ENCODE measurements at places on chromosomes 6 and 20.

DNA sequence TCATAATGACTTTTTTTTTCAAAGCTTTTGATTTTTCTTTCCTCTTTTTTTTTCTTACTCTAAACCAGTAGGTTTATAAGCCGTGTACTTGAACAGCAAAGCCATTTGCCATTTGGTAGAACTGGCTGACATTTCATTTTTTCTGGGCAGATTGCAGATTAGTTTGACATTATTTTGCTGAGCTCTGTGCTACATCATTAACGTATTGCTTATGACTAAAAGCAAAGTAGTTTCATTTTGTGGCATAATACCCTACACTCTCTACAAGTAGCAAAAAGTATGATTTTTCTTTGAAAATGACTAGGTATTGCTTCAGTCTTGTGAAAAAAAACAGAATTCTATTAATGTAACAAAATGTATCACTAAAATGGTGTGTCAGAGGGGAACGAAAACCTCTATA, 141.3 kb downstream of the GRIK2 start:
- no peak for DNase-seq

DNA sequence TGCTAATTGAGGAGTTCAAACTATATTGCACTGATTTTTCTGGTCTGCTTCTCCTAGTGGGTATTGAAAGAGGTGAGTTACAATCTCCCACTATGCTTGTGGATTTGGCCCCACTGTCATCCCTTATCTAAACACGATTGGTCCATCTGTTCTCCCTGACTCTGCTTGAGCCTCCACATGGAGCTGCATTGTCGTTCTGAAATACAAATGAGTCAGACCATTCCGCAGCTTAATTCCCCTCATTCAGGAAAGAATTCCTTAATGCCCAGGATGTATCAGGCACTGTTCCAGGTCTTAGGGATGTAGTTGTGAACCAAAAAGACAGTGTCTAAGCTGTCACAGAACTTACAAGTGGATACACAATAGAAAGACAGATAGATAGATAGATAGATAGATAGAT, 461.9 kb downstream of the QKI start:
- DNase-seq: no peak

GRCh38 chr6:100160930-100161329, 166.9 kb upstream of the MCHR2 start:
- no peak for DNase-seq

GRCh38 chr20:44131704-44132103, 55.3 kb downstream of the JPH2 start:
- no peak for DNase-seq

GRCh38 chr20:49614338-49615050, 46.6 kb upstream of the PTGIS start:
- no peak for DNase-seq

DNA sequence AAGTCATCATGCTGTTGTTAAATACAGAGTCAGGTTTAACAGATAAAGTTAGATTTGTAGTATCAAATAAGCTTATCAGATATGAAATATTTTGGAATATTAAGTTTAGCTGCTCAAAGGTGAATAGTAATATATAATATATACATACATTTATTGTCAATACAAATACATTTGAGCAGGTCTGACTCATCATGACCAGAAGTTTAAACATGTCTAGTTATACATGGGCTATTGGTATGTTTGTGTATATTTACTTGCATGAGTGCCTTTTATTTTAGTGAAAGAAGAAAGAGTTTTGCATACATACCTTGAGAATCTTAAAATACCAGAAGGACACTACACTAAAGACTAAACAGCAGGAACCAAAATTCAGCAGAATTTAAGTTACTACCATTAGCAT, 76.8 kb downstream of the BMP5 start:
- no peak for DNase-seq

DNA sequence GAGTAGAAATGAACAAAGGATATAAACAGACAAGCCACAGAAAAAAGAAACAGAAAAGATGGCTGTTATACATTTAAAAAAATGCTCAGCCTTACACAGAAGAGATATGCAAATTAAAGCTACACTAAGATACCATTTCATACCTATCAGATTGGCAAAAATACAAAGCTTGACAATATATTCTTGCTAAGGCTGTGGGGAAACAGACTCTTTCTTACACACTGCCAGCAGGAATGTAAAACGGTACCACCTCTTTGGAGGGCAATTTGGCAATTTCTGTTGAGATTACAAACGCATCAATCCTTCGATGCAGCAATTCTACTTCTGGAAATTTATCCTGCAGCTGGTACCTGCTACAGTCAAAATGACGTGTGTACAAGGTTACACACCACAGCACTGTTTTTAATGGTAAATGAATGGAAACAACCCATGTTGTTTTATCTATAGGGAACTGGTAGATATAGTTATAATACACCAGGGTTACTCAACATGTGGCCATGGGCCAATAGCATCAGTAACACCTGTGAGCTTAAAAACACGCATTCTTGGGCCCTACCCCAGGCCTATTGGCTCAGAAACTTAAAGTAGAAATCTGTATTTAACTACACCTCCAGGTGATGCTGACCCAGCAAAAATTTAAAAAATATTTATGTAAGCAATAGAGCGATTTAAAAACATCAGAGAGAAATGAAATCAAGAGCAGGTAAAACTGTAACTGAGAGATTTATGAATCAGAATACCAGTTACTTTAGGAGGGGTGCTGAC, 53.3 kb downstream of the TRAM2 start:
- DNase-seq: no peak

GRCh38 chr6:1436334-1437306, 47.2 kb downstream of the FOXF2 start:
- DNase-seq: peak; percentile 83

DNA sequence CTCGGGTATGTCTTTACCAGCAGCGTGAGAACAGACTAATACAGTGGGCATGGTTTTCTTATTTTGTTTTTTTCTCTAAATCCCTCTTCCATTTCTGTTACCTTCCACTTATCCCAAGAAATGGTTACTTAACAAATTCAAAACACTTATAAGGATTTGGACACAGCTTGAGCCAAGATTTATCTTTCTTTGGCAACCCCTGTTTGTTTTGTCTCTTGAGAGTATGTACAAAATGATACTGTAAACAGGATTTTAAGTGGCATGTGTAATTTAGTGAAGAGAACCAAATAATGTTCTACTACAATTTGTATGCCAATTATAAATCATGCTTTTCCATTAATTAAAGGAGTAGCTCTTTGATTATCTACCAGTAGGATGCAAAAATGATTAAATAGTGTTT, 51.4 kb downstream of the PPP1R14C start:
- no peak for DNase-seq

- DNase-seq: no peak
These were observed 90.7 kb downstream of the KHDC1L start for GRCh38 chr6:73134588-73134987.

GRCh38 chr6:3379482-3380060, 77.3 kb downstream of the SLC22A23 start:
- no peak for DNase-seq

- DNase-seq: peak; percentile 75
These were observed 54.8 kb upstream of the AKIRIN2 start for GRCh38 chr6:87756858-87757257.

- DNase-seq: no peak
These were observed 71.8 kb downstream of the FIG4 start for GRCh38 chr6:109762769-109763441.

DNA sequence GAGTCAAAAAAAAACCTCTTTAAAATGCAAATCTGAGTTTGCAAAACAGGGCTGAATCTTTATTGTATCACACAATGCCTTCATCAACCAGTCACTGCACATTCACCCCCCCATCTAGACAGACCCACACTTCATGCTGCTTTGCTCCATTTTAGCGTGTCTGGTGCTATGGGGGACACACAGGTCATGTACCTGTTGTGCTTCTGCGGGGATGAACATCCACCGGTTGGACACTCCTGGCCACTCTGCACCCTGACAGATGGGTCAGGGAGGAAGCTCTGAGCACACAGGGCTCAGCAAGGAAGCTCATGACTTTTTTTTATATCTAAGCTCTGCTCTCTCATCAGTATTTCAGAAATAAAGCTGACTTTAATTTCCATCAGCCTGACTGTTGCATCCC, 136.3 kb downstream of the PRND start:
- no peak for DNase-seq

GRCh38 chr6:29516108-29516507, 28.4 kb upstream of the MAS1L start:
- no peak for DNase-seq

DNA sequence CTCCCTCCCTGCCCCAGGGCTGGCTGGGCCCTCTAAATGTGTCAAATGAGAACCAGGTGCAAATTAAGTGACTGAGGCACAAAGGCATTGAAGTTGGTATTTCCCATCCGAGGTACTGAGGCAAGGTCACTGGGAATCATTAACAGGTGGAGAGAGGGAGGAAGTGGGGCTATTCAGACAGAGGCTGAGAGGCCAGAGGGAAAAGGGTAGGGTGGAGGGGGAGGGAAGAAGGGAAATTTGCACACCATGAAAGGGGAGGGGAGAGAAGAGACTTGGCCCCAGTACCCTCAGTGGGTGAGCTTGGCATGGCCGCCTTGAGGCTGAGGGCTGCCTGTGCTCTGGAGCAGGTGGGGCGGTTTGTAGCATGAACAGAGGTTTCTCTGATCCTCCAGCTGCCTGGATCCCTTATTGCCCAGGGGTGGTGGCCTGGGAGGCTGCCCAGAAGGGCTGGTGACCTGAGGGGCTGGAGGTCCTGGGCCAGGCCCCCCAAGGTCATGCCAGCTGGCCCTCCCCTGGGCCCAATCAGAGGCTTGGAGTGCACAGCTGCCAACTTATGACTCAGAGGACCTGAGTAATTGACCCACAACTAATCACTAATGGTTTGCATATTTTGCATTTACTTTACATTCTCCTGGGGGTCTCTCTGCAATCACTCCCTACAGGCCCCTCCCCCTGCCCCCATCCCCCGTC, 40.3 kb upstream of the ZFAND3 start:
- no peak for DNase-seq

GRCh38 chr6:80639181-80639629, 532.7 kb downstream of the BCKDHB start:
- no peak for DNase-seq

- DNase-seq: no peak
These were observed 52.7 kb downstream of the UNC5CL start for GRCh38 chr6:40986364-40986763.

DNA sequence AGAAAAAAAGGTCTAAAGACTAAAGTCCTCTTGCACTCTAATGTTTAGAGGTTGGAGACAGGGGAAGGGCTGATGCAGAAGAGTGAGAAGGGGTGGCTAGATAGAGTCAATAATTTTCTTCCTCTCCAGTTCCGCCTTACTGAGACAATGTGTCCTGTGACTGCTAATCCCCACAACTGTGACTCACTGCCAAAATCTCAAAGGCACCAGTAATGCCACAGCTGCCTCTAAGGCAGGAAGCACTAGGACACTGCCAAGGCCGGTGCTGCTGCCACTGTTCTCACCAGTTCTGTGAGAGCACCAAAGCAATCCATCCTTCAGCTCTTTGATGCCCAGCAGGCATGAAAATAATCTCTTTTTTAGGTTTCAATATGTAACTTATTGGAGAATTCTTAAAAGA, 701.9 kb upstream of the MAP3K7 start:
- no peak for DNase-seq
